ENCODE measurements at places on chromosomes 7 and 10. TPM values are rescaled to one million over a fixed set of nuclear protein-coding genes. Genes with fewer than 3 reads are reported as not detected.

KLLN gene
- 1.4 TPM for total RNA-seq

CACNA2D1 gene
- total RNA-seq: 118 TPM

CDNF gene
- total RNA-seq: 1.6 TPM

FOXI2 gene
- total RNA-seq: not detected

TMEM229A gene
- 4.6 TPM for total RNA-seq
